ENCODE measurements at places on chromosomes 7 and 10.

DNA sequence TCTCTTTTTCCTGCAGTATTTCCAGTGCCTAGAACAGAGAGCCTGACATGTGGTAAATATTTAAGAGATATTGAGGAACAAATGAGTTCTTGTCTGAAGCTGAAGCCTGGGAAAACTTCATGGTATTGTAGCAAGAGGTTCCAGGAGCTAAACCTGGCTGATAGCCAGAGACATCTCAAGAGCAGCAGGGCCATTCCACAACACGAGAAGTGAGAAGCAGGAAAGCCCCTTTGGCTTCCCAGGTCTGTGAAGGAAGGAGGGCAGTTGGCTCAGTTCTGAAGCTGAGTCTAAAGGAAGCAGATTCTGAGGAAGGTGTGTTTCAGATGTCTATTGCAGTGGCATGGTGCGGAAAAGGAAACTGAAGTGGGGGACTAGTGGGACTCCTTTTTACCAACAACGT lies 63.8 kb upstream of the FAM204A start:
- DNase-seq, result no peak

DNA sequence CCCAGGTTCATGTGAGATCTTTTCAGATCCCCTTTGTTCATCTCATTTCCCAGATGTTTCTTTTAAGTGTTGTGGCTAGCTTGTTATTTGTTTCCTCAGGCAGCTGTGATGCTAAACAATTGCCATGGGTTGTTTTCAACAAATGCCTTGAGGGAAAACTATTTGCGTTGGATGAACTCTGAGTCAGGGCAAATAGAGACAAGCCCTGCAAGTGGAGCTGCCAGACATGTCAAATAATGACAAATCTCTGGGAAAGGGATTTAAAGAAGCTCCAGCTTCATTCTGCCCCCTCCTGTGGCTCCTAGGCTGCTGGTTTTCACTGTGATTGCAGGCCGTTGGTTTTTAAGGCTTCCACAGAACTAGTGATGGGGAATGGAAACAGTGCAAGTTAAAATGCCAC lies 272.4 kb upstream of the SP8 start:
- DNase-seq, result no peak

- DNase-seq, result no peak
Observed at GRCh38 chr7:48053736-48054135, 18.4 kb downstream of the C7orf57 start.

- DNase-seq, result no peak
Observed at GRCh38 chr10:115760131-115760530, 512.9 kb downstream of the GFRA1 start.

GRCh38 chr10:35699848-35700486 lies 57.9 kb upstream of the FZD8 start:
- DNase-seq, result no peak

DNA sequence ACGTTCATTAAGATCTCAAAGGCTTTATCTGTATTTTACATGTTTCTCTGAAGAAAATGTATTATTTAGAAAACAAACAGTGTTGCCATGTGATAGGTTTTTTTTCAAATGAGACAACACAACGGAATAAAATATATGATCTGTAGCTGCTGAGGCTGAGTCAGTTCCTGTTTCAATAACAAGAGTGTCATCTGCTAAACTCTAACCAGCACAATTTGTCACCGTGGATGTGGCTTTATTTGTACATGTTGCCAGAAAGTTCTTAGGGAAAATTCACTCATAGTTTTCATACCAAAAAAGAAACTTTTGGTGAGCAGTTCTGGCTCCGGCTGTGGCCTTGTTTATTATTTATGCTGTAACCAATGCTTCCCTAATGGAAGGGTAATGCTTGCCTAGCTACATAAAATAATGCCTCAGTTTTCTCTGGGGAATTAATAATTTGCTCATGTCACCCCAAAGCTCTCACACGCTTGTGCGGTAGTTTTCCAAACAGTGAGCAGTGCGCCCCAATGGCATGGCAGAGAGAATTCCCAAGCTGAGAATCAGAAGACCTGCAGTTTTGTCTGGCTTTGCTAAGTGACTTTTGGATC lies 20.3 kb upstream of the KLF6 start:
- no peak for DNase-seq

Data from ovary (tissue), 10 donors.